HT-29 (cell line): ENCODE measurements at places on chromosomes 11 and 22. TPM values are rescaled to one million over a fixed set of nuclear protein-coding genes. Genes with fewer than 3 reads are reported as not detected.

DGAT2 gene
- total RNA-seq, result 16.0 and 18.3 TPM in 2 replicates

PGR gene
- total RNA-seq, result not detected in 2 replicates

LRRC32 gene
- total RNA-seq, result 0.10 TPM in 1 of 2 replicates, not detected in the other

GRCh38 chr11:116989184-116989583, 109.0 kb downstream of the SIK3 start:
- no peak for DNase-seq

- DNase-seq, result peak; percentile 90
Measured at GRCh38 chr11:75786101-75786736, 17.6 kb downstream of the DGAT2 start.

DNA sequence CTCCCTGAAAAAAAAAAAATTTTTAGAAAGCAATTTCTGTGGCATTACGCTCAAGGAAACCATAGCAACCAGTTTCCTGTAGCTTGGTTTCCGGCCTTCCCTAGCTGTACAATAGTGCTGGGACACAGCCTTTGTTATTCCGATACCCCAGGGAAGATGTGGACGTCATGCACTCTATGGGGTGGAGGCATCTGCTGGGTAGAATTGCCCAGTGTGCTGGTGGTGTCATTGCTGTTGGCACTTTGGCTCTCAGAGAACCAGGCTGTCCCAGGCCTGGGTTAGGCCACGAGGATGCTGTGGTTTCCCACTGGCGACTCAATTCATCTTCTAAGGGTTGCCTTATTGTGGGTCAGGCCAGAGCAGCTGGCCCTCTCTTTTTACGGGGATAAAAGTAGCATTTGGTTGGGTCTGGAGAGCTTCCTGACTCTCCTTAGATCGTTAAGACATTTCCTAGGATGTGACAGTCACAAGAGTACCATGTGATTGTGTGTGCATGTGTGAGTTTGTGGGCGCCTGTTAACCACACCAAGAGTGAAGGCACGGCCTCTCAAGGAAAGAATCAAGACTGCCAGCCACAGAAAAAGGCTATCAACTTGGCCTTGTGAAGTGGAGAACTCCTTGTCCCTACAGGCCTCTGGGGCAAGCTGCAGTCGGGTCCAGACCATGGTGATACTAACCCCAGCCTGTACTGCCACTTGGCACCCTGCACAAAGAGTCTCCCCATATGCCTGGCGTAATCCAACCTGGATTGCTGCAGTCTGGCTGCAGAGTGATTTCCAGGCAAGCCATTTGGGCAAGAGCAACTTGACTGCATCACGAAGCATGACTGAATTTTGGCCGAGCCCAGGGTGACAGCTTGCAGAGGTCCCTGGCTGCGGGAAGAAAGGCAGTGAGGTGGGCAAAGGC, 35.9 kb upstream of the NAV2 start:
- DNase-seq, result no peak

GRCh38 chr11:12771875-12772274, 97.7 kb downstream of the TEAD1 start:
- DNase-seq, result no peak

DNA sequence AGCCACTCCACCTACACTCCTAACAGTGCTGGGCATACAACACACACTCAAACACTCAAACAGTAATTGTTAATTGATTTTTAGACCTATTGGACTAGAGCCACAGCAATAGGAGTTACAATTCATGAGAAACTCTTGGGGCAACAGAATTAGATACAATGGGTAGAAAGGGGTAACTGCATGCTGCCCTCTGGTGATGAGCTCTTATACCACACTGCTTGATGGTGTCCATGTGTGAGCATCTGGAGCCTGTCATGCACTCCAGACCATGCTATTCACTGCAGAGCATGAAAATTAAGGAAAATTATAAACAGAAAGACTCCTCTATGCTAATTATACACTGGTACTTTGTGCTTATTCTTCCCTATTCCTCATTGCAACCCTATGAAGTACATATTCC, 975.5 kb upstream of the CCDC90B start:
- peak; percentile 35 for DNase-seq

GRCh38 chr11:6402061-6402470, 11.8 kb downstream of the SMPD1 start:
- no peak for DNase-seq

GRCh38 chr11:126115816-126116331, 53.2 kb upstream of the CDON start:
- peak; percentile 97 for DNase-seq

DNA sequence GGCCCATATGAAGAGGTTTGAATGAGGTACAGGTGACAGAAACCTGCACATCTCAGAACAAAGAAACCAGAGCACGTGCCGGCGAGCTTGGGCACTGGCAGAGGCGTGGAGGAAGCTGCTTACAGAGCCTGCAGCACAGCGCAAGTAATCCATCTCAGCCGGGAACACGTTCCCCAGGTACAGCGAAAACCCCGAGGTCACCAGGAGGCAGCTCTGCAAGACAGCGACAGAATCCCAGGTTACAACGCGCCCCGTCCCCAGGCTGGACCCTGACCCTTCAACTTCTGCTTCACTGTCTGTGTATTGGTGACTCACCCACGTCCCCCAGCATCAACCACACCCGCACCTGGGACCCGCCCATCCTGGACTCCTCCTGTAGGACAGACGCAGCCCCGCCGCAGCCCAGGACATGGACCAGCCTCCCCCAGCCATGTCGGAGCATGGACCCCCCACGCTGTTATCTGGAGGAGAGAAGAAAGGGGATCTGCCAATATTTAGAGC, 2.2 kb downstream of the MLC1 start:
- DNase-seq, result no peak

GRCh38 chr22:25758316-25758715, 16.3 kb downstream of the MYO18B start:
- no peak for DNase-seq

DNA sequence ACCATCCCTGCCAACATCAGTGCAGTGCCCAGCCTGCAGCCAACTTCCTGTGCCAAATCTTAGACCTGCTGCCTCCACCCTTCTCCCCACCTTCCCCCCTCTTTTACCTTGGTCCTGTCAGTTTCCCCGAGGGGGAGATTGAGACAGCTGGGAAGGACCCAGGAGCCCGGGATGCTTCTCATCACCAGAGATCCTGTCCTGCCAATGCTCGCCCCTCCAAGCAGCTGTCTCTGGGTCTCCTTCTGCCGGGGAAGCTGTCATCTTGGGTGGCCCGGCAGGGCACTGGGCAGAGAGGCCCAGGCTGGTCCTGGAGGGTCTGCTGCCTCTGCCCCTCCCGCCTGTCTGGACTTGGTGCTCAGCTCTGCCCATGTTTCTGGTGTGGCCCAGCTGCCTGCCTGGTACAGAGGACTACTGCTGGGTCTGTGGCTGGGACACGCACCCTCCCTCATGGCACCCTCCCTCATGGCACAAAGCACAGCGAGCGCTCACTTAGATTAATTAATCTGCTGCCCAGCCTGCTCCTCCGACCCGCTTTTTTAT, 60.4 kb upstream of the THY1 start:
- no peak for DNase-seq

DNA sequence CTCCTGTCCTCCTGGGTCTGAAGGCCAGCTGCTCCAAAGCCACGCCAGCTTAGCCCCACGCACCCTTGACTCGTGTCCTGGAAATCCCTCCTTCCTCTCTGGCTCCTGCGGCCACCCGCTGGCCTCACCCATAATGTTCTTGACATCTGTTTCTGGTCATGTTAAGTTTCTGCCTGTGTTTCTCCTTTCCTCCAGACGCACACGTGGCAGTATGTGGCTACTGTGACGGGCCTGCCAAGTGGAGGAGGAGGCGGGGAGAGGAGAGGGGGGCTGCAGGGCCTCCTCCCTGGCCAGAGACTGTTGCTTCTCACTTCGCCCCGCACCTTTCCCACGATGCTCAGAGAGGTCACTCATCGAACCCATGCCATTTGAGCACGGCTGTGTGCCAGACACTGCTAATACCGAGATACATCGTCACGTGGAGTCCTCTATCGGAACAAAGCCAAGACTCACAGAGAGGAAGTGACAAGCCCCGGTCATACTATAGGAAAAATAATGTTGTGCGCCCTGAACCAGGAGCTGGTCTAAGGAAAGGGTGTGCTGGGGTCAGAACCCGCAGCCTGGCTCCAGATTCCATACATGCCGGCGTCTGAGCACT, 11.5 kb downstream of the C1QTNF6 start:
- DNase-seq, result peak; percentile 34

DNA sequence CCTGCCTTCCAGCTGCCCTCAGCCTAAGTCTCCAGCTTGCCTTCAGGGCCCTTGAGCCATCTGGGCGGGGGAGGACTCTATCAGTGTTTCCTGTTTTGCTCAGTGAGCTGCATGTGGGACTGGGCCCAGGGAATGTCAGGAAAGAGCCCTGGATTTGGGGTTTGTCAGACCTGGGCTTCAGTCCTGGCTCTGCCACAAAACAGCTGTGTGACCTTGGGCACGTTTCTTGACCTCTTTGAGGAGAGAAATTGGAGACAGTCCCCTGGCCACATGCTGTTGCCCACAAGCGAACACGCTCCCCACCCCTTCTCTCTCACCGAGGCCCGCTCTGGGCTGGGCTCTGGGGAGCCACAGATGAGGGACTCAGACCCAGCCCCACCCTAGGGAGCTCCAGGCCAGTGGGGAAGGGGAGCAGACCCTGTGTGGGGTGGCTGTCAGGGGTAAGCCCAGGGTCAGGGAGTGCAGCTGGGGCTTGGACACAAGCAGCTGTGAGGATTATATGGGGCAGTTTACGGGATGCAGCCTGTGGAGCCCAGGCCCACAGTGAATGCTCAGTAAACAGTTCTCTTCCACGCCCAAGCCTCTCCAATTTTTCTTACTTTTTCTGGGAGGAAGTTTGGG, 12.3 kb downstream of the MYO7A start:
- no peak for DNase-seq

CD3E gene
- not detected in 2 replicates for total RNA-seq

DNA sequence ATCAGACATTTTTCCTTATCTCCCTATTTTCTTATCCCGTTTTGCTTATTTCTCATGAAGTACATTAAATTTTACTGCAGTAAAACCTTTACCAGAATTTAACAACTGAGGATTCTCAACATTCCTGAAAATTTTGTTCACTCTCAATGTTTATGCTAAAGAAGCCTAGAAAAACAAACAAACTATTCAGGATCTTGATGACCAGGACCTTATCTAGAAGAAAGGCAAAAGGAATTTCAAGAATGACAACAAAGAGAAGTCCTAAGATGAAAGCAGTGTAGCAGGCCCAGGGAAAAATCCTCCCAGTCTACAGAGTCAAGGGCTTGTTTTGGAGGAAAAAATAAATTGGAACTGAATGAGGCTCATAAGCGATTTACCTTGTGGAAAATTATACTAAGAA, 283.3 kb upstream of the ARHGAP42 start:
- DNase-seq, result no peak

OR6A2 gene
- 0.08 and 0.23 TPM in 2 replicates for total RNA-seq

- DNase-seq, result no peak
Measured at GRCh38 chr11:121337740-121338272, 45.2 kb downstream of the SC5D start.

OR52A1 gene
- not detected in 2 replicates for total RNA-seq

DNA sequence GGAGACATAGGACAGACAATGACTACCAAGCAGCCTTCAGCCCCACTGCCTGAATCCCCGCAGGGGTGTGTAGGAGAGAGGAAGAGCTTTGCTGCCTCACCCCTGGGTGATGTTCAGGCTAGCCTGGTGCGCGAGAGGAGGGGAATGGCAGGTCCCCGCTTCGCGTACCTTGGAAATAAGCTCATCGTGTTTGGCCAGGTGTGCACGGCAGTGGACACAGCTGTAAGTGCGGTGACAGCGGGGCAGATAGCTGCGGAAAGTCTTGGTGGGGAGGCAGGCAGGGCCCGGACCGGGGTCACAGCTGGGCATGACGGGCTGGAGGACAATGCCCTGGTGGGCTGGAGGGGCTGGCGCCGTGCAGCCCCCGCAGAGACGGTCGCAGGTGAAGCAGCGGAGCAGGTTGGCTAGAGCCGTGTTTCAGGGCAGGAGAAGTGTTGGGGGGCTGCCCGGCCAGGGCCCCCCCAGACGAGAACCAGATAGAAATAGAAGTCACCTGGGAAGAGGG, 2.9 kb downstream of the YPEL4 start:
- no peak for DNase-seq

KRTAP5-1 gene
- not detected in 2 replicates for total RNA-seq

DNA sequence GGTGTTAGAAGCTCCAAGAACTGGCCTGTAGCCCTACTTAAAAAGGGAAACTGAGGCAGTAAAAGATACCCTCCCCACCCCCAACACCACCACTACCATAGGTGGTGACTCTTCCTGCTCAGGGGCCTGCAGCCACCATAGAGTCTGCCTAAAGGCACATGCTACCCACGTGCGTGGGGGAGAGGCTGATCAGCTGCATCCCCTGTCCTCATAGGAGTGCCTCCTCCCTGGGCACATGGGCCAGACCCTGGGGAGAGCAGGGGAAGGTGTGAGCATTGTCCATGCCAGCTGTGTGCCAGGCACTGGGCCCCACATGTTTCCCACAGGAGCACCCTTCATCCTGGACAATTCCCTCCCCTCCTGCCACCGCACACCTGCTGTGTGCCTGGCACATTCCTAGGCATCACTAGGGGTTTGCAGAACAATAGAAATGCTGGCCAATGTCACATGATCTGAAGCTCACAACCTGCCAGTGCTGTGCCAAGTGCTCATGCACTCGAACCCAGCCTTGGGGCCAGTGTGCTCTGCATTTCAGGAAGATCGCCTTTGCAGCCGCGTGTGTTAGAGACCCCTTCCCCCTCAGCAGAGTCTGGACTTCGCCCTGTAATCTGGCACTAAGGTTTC, 41.7 kb upstream of the GCAT start:
- DNase-seq, result no peak

OR51B5 gene
- total RNA-seq, result not detected in 2 replicates

SMC1B gene
- total RNA-seq, result not detected in 2 replicates

- no peak for DNase-seq
Measured at GRCh38 chr11:128416976-128417375, 170.4 kb downstream of the ETS1 start.

GRCh38 chr22:31279821-31280505, 12.3 kb downstream of the PIK3IP1 start:
- no peak for DNase-seq
